ENCODE measurements at places on chromosomes 1 and 21.

- DNase-seq = peak; percentile 16
Measured at GRCh38 chr1:96842215-96842614, 120.6 kb downstream of the PTBP2 start.

GRCh38 chr1:204439621-204440375 lies 28.2 kb upstream of the PPP1R15B start:
- DNase-seq = no peak

- no peak for DNase-seq
Measured at GRCh38 chr1:160436966-160437365, 36.6 kb downstream of the VANGL2 start.

DNA sequence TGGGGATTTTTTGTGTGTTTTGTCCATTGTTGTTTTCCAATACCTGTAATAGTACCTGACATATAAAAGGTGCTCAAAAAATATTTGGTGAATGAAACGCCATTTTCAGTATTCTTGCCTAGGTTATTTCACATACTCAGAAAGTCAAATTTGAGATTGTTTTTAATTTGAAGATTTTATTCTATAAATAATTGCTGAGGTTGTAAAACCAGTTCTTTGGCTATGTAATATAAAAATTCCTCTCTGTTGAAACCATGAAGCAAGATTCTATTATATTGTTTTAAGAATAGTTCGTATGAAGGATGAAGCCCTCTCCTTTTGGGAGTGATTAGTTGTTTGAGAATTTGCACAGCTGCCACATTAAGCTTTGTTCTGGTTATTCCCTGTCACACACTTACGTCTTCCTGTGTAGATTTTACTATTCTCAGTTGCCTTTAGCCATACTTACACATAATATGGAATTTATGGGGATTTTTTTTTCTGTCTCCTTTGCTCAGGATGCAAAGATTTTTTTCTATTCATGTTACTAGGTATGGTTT lies 60.2 kb upstream of the MPC2 start:
- DNase-seq = no peak

DNA sequence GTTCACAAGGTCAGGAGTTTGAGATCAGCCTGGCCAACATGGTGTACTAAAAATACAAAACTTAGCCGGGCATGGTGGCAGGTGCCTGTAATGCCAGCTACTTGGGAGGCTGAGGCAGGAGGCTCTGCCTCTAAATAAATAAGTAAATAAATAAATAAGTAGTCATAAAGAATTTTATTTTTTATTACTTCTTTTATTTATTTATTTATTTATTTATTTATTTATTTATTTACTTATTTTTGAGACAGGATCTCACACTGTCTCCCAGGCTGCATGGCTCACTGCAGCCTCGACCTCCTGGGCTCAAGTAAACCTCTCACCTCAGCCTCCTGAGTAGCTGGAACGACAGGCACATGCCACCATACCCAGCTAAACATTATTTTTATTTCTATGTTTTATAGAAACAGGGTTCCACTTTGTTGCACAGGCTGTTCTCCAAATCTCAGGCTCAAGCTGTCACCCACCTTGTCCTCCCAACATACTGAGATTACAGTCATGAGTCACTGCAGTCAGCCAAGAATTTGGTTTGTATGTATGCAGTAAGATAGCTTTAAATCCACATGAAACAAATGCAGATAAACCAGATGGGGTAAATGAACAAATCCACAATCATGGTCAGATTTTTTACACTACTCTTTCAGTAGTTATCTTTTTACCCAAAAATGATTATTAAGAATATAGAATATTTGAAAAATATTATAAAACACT lies 523.3 kb upstream of the RGS18 start:
- peak; percentile 13 for DNase-seq

DNA sequence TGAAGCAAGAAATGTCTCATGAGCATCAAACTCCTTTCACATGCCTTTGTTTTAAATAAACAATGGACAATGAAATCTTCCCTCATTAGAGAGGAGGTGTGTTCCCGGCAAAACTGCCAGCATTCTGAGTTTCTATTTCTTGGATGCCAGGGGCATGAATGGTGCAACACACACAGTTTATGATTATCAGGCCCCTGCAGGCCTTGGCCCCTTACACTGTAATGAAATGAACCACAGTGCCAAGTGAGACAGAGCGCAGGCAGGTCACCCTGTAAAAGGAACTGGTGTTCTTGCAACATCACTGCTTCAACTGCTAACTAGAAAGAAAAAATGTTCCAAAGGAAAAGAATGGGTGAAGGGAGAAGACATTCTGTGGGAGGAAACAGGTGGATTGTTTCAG lies 3.8 kb upstream of the PIGC start:
- no peak for DNase-seq

DNA sequence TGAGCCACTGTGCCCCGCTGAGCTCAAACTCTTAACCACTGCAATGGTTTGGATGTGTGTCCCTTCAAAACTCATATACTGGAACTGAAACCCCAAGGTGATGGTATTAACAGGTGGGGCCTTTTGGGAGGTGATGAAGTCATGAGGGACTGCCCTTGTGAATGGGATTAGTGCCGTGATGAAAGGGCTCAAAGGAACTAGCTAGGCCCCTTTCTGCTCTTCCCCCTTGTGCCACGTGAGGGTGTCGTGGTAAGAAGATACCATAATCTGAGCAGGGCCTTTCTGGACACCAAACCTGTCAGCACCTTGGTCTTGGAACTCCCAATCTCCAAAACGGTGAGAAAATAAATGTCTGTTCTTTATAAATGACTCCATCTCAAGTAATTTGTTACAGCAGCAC lies 45.5 kb upstream of the SPOCD1 start:
- no peak for DNase-seq

DNA sequence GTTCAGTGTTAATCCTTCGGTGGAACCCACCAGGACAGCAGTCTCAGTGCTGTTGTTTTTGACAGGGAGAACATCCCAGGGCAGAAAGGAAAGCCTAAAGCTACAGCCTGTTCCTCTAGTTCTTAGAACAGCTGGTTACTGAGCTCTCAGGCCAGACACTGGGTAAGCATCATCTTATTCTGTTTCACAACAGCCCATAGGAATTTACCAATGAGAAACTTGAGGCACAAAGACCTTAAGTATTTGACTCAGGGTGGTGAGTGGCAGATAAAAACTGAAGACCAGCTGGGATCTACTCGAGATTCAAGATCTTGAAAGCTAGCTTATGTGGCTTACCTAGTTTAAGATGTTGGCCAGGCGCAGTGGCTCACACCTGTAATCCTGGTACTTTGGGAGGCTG lies 9.4 kb upstream of the NEK2 start:
- DNase-seq = no peak

GRCh38 chr21:41008974-41009373 lies 159.0 kb upstream of the BACE2 start:
- DNase-seq = no peak

Measured in ELR (cell line).